ENCODE measurements at places on chromosomes 5 and 9. TPM values are rescaled to one million over a fixed set of nuclear protein-coding genes. Genes with fewer than 3 reads are reported as not detected.

- no peak for DNase-seq
Observed at GRCh38 chr9:113244556-113244955, 23.2 kb downstream of the SLC31A1 start.

TUBB4B gene
- 725 TPM for total RNA-seq

GRCh38 chr5:103021314-103021713, 98.6 kb downstream of the GIN1 start:
- no peak for DNase-seq

DBH gene
- total RNA-seq: not detected

GRCh38 chr5:5560016-5560415, 137.5 kb downstream of the ICE1 start:
- no peak for DNase-seq

PCDHB15 gene
- total RNA-seq: 0.07 TPM

- DNase-seq: no peak
Observed at GRCh38 chr5:57422993-57423392, 59.6 kb downstream of the ACTBL2 start.

- no peak for DNase-seq
Observed at GRCh38 chr5:100827481-100827889, 75.6 kb downstream of the ST8SIA4 start.

Measured in epithelial cell of proximal tubule (primary cell).